ENCODE measurements at places on chromosomes 11 and 22.

DNA sequence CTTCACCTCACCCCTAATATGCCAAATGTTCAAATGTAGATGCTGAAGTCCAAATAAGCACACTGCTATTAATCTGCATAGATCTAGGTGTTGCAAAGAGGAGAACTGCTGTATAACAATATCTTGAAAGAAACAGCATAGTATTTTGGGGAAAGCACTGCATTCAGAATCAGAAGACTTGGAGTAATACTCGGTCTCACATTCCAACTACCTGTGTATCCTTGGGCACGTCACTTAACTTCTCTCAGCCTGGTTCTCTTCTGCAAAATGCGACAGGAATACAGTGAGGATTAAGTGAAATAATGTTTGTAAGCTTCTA lies 332 bp upstream of the HMGXB4 start:
- no peak for DNase-seq

- no peak for DNase-seq
These were observed 13.1 kb downstream of the TCF20 start for GRCh38 chr22:42257386-42257785.

DNA sequence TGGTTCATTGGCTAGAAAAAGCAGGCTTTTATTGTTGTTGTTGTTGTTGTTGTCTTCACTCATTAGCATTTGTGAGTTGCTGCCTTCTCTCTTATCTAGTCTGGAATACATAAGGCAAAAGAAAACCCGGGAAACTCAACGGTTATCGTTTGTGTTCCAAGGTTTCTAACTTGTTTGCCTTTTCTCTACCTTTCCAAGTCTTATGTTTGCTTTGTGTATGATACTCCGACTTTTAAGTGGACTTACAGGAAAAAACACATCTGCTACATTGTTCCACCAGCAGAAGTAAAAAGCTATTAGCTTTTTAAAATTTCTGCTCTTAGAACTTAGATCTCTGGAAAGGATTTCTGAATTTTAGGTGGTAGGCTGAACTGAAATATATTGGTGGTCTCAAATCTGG lies 27.0 kb upstream of the HIKESHI start:
- no peak for DNase-seq

DNA sequence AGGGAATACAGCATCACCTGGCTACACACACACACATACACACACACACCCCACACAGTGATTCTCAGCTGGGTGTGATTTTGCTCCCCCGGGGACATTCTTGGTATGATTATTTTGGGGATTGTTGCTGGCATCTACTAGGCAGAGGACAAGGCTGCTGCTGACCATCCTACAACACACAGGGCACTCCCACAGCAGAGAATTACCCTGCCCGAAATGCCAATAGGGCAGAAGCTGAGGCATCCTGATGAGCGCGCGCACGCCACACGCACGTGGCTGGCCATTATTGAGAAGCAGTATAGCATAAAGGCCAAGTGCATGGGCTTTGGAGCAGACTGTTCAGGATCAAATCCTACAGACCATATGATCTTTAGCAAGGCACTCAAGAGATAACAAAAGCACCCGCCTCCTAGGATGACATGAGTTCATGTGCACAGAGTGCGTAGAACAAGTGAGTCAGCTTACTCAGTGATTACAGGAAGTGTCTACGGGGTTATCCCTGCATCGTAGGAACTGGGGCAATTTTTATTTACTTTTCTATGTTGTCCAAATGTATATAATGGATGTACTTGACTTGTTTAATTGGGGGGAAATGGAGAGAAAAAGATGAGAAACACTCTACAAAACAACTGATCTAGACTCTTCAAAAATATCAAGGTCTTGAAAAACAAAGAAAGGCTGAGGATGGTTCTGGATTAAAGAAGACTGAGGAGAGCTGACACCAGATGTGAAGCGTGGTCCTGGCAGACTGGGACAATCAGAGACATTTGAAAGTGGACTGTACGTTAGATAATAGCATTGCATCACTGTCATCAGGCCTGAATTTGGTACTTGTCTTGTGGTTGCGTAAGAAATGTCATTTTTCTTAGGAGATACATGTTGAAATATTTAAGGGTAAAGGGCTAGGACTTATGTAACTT lies 7.2 kb upstream of the EHD1 start:
- DNase-seq = no peak

- no peak for DNase-seq
These were observed 29.5 kb downstream of the DNHD1 start for GRCh38 chr11:6526411-6527135.

DNA sequence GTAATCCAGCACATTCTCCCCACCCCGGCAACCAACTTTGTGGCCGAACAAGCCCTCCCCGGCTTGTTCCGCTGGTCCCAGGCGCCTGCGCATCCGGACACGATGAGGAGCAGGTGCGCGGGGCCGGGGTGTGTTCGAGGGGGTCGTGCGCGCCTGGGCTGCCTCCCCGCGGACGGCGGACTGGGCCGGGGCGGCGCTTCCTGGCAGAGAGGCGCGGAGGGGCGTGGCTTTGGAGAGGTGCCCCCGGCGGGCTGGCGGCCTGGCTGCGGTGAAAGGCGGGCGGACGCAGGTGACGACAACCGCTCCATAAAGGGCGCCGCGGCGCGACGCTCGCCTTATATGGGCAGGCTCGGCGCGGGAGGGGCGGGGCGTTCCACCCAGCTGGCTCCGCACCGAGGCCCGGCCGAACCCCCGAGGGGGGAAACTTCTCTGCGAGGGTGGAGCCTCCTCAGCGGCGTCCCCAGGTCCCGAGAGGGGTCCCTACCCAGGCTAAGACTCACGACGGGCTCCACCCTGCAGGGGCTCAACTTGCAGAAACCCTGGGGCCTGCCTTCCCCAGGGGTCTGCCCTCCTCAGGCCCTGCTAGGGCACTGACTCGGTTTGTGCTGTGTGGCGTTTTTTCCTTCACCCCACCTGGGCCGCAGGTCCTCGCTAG lies 26.4 kb downstream of the TXN2 start:
- peak; percentile 94 for DNase-seq

GRCh38 chr22:44261861-44262595 lies 50.7 kb downstream of the SHISAL1 start:
- DNase-seq = no peak

DNA sequence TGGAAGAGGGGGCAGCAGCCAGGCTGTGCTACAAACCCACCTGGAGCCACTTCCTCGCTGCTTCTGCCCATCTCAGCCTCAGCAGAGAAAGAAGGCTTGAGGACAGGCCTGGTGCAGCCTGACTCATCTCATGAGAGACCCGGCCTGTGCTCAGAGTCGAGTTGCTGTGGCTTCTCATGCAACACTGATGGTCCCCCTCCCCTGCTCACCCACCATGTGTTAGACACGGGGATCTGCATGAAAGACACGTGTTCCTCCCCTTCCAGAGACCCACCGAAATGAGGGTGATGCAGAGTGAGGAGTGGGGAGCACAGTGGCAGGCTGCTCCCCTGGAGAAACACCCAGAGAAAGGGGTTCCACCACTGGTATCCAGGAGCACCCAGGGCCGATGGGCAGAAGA lies 15.0 kb downstream of the RTN4R start:
- DNase-seq = no peak

DNA sequence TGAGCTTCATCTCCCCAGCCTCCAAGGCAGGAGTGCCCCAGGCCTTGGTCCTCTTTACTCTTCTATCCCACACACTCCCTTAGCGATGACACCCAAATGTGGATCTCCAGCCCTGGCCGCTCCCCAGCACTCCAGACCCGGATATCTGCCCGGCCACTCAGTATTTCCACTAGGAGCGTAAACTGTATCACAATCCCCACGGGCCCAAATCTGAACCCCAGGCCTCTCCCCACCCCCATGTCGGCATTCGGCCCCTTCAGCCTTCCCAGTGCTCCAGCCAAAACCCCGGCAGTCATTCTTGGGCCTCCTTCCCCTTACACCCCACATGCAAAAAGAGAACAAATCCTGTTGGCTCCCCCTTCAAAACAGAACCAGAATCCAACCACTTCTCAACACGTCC lies 20.8 kb downstream of the WNT11 start:
- no peak for DNase-seq

- no peak for DNase-seq
These were observed 17.4 kb downstream of the TP53AIP1 start for GRCh38 chr11:128925250-128925600.

DNA sequence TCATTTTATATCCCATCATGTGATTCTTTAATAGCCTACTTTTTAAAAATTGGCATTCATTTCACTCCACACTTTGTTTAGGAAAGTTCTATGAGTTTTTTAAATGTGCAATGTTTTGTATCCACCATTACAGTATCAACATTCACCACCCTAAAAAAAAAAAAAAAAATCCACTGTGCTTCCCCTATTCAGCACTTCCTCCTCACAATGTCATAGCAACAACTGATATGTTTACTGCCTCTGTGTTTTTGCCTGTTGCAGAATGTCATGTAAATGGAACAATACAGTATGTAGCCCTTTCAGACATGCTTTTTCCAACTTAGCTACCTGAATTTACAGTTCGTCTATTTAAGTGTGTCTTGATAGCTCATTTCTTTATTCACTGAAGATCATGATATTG lies 754.2 kb downstream of the FAM181B start:
- DNase-seq = no peak

DNA sequence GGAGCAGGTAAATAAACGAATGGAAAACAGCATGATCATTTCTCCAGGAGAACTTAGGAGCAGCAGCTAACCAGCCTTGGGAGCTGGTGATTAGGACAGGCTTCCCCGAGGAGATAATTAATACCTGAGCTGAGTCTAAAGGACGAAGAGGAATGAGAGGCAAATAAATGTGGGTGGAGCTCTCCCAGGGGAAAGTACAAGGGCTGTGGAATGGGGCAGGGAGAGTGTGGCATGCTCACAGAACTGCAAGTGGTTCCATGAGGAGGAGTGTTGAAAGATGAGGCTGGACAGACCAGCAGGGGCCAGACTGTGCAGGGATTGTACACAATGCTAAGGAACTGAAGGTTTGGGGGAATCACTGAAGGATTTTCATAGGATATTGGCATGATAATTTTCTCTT lies 14.2 kb upstream of the TLCD5 start:
- DNase-seq = no peak

DNA sequence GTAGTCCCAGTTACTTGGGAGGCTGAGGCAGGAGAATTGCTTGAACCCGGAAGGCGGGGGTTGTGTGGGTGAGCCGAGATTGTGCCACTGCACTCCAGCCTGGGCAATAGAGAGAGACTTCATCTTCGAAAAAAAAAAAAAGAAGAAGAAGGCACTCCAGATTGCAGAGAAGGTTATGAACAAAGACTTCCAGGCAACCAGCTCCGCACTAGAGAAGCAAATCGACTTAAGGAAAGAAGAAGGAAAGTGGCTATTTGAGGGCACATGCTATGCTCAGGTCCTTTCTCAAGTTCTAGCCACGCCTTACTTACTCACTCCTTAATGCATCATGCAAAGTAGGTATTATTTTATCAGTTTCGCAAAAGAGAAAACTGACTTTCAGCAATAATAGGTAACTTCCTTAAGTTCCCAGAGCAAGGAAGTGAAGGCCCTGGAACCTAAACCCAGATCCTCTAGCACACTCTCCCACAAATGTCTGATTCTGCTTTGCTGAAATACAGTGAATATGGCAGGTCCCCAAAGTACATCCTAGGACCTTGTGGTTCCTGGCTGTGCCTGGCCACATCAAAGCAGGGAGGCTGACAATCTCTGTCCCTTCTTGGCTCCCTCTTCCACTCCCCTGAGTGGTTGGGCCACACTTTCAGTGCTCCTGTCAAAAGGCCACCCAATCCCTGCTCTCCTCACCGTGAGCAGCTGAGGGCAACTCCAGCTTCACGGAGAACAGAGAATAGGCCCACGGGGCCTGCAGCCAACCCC lies 14.2 kb downstream of the CD3E start:
- no peak for DNase-seq

DNA sequence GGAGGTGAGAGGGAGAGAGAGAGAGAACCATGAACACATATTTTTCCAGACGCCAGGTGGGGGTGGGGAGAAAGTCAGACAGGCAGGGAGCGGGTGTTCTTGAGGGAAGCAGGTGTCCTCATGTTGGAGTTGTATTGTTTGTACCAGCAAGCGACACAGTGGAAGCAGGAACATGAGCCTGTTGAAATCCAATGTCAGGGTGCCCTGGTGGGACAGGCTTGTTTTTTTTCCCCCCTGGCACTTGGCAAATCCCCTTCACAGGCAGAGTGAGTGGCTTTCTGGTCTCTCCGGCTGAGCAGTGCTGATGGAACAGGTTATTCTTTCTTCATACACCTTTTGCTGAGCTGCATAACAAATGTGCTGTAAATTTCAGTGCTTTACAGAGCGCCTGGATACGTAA lies 125.6 kb downstream of the GRIK4 start:
- no peak for DNase-seq
